ENCODE measurements at places on chromosomes 13 and 19.

- DNase-seq = no peak
Observed at GRCh38 chr13:76127922-76128321, 491.8 kb downstream of the LMO7 start.

DNA sequence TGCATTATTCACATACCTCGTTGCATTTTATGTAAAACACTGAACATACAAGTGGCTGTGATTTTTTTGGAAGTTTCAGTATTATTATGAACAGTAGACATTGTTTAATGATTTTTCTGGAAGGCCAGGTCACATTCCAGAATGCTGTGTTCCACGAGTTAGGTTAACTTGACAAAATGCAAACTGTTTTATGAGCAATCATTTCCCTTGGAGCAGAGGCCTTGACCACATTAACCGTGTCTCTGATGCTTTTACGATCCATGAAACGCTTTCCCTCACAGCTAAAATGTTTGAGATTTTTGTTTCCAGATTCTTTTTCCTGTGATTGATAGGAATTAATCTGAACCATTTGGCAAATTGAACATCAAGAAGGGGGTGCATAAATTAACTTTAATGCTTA lies 57.8 kb downstream of the MBNL2 start:
- no peak for DNase-seq

DNA sequence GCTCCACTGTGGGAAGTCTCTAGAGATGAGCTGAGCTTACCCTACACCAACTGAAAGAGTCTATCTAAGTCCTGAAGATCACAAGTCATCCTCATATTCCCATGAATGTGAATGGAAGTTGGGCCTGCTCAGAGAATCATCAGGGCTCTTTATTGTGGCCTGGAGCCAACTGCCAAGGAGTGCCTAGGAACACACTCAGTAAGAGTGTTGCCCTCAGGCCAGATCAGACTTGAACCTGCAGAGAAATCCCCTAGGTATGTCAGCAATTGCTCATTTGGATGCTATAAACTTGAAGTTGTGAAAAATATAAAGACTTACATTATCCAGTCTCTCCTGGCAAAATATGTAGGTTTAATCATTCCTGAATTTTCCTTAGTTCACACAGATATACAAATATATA lies 1070.2 kb downstream of the EFNB2 start:
- no peak for DNase-seq

- no peak for DNase-seq
Observed at GRCh38 chr13:32731576-32731975, 145.3 kb downstream of the PDS5B start.

DNA sequence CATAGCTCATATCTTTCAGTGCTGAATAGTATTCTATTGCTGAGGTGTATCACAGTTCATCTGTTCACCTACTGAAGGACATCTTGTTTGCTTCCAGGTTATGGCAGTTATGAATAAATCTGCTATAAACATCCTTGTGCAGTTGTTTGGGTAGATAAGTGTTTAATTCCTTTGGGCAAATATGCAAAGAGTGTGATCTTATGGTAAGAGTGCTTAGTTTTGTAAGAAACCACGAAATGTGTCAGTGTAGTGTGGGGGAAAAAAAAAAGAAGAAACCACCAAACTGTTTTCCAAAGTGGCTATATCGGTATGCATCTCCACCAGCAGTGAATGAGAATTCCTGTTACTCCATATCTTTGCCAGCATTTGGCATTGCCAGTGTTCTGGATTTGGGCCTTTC lies 93.3 kb downstream of the PIBF1 start:
- no peak for DNase-seq

DNA sequence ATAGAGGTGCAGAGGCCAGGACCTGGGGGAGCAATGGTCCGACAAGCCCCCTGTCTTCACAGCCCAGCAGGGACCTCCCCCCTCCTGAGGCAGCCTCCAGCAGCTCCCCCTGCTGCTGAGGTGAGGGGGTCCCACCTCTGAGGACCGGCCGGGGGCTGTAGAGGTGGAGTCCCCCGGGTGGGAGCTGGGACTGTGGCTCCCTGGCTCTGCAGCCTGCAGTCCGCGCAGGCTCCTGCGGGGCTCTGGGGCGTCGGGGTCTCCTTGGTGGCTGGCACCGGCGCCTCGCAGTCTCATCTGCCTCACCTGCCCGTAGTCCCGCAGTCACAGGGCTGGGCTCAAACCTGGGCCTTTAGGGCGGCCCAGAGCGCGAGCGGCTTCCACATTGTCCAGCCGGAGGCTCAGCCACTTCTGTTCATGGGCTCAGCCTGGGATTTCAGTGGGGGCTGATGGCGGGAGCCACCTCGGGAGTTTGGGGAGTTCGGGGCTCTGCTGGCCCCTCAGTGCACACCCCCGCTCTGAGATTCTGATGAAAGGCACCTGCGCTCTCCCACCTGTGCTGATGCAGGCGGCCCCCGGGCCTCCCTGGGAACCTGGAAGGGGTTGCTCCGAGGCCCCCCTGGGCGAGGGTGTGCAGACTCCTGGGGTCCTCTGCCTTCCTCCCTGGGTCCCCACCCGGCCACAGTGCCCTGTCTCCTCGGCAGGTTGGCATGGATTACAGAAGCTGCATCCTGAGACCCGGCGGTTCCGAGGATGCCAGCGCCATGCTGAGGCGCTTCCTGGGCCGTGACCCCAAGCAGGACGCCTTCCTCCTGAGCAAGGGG lies 7.0 kb upstream of the ZNF554 start:
- no peak for DNase-seq

Measured in B cell (primary cell).